Gastroesophageal sphincter (tissue), 4 donors: ENCODE measurements at places on chromosomes 4 and X. TPM values are rescaled to one million over a fixed set of nuclear protein-coding genes. Genes with fewer than 3 reads are reported as not detected.
A peak's percentile ranks its signal among the peaks of the same experiment; 100 is the strongest.

GRCh38 chr4:39741401-39741800 is 43.5 kb downstream of the UBE2K start:
- no peak for ATAC-seq

DNA sequence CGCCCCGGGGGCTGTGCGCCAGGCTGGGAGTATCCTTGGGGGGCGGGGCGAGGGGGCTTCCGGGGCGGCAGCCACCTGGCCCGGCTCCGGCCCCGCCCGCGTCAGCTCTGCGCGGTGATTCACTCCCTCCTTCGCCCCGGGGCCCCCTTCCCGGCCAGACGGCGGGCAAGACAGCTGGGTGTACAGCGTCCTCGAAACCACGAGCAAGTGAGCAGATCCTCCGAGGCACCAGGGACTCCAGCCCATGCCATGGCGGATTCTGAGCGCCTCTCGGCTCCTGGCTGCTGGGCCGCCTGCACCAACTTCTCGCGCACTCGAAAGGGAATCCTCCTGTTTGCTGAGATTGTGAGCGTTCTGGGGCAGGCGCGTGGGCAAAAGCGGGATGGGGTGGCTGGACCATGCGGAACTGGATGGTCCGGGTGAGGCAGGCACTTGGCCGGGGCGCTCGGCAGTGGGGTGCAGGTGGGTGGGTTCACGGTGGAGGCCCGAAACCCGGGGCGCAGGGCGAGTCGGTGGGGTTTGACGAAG is at the start of gene PLP2:
TSS of gene PLP2 (plus strand) at position 147 of the 528 bp plus-strand sequence. CDS start at position 250, 103 bp downstream.
- peak; percentile 59 for ATAC-seq

DNA sequence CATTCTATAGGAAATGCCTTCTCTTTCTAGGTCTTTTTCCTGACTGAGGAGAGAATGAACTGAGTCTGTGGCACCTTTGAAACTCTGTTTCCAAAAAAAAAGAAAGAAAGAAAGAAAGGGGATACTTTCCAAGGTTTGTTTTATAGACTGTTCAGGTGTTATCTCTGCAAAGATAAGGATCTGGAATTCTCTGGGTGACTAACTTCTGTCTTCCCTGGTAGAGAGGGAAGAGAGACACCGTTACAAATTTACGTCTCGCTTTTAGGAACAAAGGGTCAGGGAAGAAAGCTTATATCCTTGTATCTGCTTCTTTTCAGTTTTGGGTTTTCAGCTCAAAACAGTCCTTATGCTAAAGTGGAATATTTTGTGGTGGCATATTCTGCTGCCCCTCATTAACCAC is 314.1 kb downstream of the RAPGEF2 start:
- ATAC-seq = no peak

- ATAC-seq = no peak
Observed at GRCh38 chr4:158182736-158183135, 9.9 kb upstream of the GASK1B start.

DNA sequence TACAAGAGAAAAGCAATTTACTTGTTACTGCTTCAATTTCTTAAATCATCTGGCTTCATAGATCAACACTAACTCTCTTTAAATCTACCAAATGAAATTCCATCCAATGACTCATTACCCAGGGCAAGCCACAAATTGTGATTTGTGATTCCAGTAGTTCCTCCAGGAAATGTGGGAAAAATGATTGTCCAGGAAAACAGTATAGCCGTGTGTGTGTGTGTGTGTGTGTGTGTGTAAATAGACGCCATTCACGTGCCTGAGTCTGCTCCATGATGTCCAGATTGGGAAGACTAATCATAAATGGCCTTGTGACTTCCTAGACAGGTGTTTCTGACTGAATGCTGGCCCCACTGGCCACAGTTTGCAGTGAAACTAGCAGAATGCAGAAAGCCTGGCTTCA is 121.3 kb downstream of the HS6ST2 start:
- no peak for ATAC-seq

- ATAC-seq = peak; percentile 41
Observed at GRCh38 chr4:76696109-76696508, 201.8 kb downstream of the SOWAHB start.

GRCh38 chrX:49287665-49288064 is 15.8 kb upstream of the GAGE10 start:
- no peak for ATAC-seq

- ATAC-seq = no peak
Observed at GRCh38 chr4:146308951-146309350, 94.6 kb downstream of the REELD1 start.

- no peak for ATAC-seq
Observed at GRCh38 chrX:111100191-111100590, 4.2 kb downstream of the PAK3 start.

GRCh38 chr4:159764343-159764952 is 661.6 kb downstream of the RAPGEF2 start:
- ATAC-seq = no peak

DNA sequence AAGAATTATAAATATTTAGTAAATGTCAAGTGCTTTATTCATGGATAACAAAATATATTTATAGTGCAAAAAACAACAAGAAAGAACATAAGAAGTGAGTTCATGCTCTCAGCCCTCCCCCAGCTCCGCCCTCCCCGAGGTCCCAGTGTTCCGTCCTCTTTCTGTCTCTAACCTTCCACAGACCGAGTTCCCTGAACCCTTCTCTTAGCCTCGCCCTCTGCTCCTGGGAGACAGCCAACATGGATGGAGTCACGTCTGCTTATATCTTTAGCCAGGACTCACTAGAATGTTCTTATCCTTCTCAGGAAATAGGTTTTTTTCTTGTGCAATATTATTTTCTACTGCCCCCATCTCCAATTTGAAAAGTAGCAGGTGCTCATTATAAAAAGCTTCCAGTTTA is 40.1 kb upstream of the HELT start:
- ATAC-seq = no peak

- ATAC-seq = no peak
Observed at GRCh38 chrX:112696481-112696880, 16.7 kb upstream of the LHFPL1 start.

GRCh38 chr4:38857354-38858096 is 908 bp upstream of the TLR6 start:
- ATAC-seq = peak; percentile 89

GRCh38 chrX:140664939-140665338 is 44.6 kb upstream of the LINC00632 start:
- ATAC-seq = no peak

NPY5R gene
- not detected for total RNA-seq

BST1 gene
- 9.3 TPM for total RNA-seq

EIF1AX gene
- total RNA-seq = 70.4 TPM

CCDC110 gene
- 7.5 TPM for total RNA-seq

PHOX2B gene
- total RNA-seq = 0.67 TPM

HSFX3 gene
- not detected for total RNA-seq

KDR gene
- 29.9 TPM for total RNA-seq
